Neuronal stem cell (in vitro differentiated cells): ENCODE measurements at places on chromosomes 12 and 14.

DNA sequence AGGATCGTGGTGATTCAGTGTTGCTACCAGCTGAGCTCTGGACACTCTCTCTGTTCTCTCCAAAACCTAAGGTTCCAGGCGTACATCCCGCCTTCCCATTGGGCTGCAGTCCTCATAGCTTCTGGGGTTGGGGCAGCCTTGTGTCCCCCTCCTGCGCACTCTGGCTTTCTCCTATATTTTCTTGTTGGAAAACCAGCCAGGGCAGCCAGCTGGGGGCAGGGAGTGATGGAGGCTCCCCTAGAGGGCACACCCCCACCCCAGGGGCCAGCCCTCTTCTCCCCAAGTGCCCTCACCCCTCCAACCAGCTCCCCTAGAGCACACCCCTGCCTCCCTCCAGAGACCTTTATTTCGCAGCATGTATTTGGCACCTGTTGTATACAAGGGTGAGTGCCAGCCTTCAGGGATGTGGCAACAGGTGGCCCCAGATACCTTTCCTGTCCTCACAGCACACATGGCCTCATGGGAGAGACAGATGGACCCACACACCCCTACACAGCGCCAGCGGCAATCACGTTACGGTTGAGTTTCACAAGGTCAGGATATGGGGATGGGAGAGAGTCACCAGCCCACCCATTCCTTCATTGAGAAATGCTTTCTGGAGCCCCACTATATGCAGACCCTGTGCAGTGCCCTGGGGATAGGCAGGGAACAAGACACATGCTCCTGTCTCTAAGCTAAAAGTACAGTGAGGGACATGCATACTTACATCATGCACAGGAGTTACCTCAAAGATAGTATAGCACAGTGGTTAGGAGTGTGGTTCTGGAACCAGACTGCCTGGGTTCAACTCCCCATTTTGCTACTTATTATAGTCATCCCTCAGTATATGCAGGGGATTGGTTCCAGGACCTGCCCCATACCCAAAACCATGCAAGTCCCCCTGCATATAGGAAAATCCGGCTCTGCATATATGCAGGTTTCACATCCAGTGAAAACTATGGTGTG is 141.1 kb downstream of the PHETA1 start:
- H3K27me3 ChIP-seq = no peaks in the 10 kb centered on the region
- no peak overlapping the region for H3K4me3 ChIP-seq
- H3K4me1 ChIP-seq = peaks cover 1% of the 10 kb centered on the region
- no peak for DNase-seq
- H3K27ac ChIP-seq = no peak overlapping the region

DNA sequence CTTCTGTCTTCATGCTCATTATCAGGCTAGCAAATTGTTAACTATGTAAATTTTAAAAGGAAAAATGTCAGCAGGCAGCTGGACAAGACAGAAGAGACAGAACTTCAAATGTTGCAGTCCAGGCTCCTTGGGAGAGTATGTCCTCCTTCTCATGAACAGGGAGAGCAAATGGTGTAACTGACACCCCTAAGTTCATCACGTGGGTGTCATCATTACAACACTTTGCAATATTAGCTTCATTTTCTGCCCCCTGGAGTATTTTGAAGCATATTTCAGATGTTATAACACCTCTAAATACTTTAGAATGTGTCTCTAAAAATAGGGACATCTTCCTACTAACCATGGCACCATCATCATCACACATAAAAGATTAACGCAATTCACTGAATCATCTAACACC is 62.1 kb downstream of the ZNF664 start:
- no peaks in the 10 kb centered on the region for H3K36me3 ChIP-seq
- no peak overlapping the region for H3K27ac ChIP-seq
- H3K4me1 ChIP-seq = peaks cover 7% of the 10 kb centered on the region
- no peak overlapping the region for H3K4me3 ChIP-seq
- H3K27me3 ChIP-seq = no peaks in the 10 kb centered on the region

GRCh38 chr14:64855721-64856528 is 23.8 kb downstream of the SPTB start:
- H3K36me3 ChIP-seq = no peaks in the 10 kb centered on the region
- H3K27ac ChIP-seq = no peak overlapping the region
- H3K4me1 ChIP-seq = no peaks in the 10 kb centered on the region
- DNase-seq = no peak

DNA sequence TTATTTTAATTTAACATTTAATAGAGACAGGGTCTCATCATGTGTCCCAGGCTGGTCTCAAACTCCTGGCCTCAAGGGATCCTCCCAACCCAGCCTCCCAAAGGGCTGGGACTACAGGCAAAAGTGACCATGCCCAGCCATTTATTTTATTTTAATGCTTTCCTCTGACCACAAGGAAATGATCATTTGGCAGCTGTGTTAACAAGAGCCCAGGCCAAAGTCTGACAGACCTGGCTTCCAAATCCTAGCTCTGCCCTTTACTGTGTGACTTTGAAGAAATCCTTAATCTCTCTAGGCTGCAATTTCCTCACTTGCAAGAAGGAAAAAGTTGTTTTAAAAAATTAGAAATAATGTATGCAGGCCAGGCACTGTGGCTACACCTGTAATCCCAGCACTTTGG is 16.7 kb upstream of the GCH1 start:
- DNase-seq = no peak
- H3K4me1 ChIP-seq = no peaks in the 10 kb centered on the region
- no peaks in the 10 kb centered on the region for H3K36me3 ChIP-seq
- H3K4me3 ChIP-seq = no peak overlapping the region

GRCh38 chr12:70686299-70686698 is 49.1 kb upstream of the PTPRB start:
- no peak for DNase-seq
- H3K27ac ChIP-seq = no peak overlapping the region
- no peaks in the 10 kb centered on the region for H3K4me1 ChIP-seq
